ENCODE measurements at places on chromosomes 5 and 9. TPM values are rescaled to one million over a fixed set of nuclear protein-coding genes. Genes with fewer than 3 reads are reported as not detected.
A peak's percentile ranks its signal among the peaks of the same experiment; 100 is the strongest.

Gene C1QTNF2
- total RNA-seq = not detected

Gene CNTLN
- 80.2 TPM for total RNA-seq

Gene GADD45G
- 26.5 TPM for total RNA-seq

GRCh38 chr5:151904909-151905308 lies 19.7 kb downstream of the GLRA1 start:
- DNase-seq = peak; percentile 25

DNA sequence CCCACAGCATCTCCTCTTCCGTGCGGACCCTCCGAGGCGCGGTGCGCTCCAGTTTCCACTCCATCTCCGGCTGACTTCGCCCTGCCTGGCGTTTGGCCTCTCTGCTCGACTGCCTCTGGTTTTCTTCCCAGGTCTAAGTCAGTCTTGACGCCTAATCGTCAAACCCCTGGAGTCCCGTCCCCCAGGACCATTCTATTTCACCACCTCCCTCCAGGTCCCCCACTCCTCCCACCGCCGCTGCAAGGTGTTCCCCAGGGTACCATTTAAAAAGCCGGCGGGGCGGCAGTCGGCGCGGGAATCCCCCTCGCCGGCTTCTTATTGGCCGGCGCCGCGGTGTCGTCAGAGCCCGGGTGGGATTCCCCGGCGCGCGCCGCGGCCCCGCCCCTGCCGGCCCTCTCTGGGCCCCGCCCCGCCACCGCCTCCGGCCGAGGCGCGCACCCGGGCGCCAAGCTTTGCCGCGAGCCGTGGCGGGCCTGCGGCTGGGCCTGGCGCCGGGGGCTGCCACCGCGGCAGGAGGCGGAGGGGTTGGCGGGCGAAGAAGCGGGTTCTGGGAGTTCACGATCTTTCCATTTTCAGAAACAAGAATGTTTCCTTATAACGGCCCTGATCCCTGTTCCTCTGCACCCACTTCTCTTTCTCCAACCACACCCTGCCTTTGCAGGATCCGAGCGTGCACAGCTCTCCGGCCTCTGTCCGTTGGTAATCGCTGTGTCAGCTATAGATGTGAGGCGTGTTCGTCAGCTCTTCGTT lies at the start of gene CDC20B:
Gene CDC20B (minus strand): TSS at position 241 of the 750 bp plus-strand sequence. CDS start 177 bp downstream, at position 64.
- peak; percentile 82 for DNase-seq

DNA sequence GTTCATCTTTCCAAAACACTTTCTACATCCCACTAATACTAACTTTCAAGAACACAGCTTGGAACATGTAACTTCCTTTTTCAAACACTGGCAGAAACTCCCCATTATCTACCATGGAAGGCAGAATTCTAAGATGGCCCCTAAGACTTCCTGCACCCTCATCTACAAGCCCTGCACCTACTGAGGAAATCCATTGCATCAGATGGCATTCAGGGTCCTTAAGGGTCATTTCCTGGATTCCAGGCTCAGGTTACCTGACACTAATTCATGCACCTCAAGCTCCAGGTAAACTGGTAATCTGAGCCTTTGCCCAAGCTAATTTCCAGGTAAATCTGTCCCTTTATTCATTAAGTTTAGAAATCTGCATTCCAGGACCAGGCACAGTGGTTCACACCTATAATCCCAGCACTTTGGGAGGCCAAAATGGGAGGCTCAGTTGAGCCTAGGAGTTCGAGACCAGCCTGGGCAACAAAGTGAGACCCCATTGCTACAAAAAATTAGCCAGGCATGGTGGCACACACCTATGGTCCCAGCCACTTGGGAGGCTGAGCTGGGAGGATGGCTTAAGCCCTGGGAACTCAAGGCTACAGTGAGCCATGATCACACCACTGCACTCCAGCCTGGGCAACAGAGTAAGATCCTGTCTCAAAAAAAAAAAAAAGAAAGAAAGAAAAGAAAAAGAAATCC lies 91.6 kb downstream of the NFIB start:
- no peak for DNase-seq

DNA sequence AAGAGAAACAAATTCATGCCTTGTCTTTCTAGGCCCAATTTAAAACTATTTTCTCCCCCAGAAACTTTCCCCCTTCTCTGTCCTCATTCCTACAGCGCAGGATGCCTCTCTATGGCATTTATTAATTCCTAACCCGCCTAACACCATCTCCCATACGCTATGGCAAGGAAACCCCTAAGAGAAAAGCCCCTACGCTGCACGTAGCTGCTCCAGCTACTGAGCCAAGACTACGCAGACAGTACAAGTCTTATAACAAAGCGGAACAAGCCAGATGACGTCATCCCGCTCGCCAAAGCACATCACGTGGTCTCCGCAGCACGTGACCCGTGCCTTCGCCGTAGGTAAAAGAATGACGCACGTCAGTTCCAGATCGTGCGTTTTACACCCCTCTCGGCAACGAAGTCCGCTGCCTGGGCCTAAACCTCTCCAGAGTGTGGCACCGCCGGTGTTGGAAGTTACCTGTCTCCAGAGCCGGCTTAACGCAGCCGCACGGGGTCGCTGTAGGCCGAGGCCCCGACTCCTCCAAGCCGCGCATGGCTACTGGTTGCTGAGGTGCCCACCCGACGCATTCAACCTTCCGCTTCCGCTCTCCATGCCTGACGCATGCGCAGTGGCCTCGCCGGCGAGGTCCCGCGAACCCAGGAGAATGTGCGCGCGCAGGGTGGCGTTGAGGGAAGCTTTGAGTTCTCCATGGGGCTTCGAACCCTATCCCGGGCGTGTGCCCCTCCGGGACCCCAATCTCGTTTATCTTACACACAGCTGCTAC lies at the start of gene TRMO:
Gene TRMO (minus strand): TSS at position 542 of the 766 bp plus-strand sequence. CDS start 7 bp downstream, at position 535.
- peak; percentile 99 for DNase-seq

- DNase-seq = no peak
These were observed 10.9 kb downstream of the PPARGC1B start for GRCh38 chr5:149740866-149741459.

DNA sequence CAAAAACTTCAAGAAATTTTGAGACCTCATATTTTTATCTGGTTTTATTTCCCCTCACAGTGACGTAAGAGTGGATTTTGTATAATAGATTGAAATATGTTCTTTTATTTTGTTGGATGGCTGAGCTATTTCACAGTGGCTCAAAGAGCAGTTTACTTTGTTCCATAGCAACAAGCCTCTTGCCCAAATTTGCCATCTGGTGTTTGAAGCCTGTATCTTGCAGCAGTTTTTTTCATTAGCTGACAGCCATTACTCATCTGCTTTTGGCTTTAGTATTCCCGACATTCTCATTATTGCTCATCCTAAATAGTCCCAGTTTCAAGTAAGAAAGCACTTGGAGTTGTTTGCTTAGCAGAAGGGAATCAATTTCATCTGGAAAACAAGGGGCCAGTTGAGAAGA lies 36.3 kb downstream of the GDA start:
- no peak for DNase-seq

DNA sequence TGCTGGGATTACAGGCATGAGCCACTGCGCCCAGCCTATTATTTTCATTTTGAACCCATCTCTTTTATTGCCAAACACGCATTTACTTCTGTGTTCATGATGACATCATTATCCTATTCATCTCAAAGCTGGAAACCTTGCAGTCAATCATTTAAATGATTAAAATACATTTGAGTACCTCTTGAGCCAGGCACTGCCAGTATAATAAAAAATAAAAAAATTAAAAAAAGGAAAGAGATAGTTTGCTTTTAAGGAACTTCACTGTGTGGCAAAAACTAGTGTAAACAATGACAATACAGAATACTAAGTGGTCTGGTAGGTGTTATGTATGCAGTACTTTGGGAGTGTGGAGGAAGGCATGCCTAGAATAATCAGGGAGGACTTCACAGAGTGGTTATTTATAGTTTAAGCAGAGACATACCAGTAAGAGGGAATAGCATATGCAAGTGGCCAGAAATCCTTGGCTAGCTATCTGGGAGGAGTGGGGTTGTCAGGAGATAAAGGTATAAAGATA lies 8.6 kb downstream of the NSD1 start:
- DNase-seq = peak; percentile 59

DNA sequence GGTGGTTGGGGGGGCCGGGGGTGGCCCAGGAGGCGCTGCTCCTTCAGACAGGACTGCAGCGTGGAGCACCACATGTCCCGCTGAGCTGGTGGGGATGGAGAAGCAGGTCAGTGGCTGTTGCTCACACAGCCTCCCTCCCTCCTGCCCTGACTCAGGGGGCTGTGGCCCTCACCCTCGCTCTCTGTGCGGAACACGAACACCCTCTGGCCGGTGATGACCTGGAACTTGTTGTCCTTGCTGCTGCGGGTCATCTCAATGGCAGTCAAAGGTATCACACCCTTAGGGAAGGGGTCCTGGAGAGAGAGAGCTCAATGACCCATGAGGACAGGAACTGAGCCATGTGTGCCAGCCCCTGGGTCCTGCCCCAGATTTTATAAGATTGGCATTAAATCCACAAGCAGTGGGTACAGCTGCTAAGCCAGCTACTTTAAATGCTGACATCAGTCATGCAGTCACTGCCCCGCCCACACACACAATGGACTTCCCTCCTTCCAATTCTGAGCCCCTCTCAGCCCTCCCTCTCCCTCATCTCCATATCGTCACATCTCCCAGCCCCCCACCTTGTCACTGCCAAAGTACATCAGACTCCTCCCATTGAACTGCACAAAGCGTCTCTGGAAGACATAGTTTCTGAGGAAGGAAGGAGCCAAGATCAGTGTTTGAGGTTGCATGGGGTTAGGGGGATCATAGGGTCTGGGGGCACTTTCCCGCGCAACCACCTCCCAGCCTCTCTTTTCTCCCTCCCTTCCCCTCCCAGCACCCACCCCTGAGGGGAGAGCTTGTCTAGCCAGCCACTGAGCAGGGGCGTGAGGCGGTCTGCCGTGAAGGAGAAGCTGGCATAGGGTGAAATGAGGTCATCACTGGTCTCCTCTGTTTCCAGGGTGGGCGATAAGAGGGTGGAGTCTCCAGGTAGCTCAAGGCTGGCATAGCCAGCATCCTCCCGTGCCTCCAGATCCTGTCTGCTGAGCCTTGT lies 8.9 kb downstream of the ARAP3 start:
- no peak for DNase-seq

DNA sequence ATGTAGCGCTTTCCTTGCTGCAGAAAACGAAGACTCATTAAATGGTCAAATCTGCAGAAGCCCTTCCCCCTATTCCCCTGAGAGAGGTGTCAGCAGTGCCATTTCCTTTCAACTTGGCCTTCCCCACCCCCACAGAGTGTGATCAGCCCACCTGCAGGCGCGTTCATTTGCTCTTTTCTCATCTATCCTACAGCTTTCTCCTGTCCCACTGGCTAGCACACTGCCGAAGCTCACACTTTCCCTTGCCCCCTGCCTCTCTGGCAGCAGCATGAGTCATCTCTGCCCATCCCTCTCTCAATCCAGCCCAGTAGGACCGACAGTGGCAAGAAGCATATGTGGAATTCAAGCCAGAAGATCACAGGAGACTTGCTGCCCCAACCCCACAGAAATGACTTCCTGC lies 213.8 kb downstream of the FAM114A2 start:
- DNase-seq = no peak

All from umbilical cord (tissue), 2 donors.